ENCODE measurements at places on chromosomes 11 and 22.
A peak's percentile ranks its signal among the peaks of the same experiment; 100 is the strongest.

DNA sequence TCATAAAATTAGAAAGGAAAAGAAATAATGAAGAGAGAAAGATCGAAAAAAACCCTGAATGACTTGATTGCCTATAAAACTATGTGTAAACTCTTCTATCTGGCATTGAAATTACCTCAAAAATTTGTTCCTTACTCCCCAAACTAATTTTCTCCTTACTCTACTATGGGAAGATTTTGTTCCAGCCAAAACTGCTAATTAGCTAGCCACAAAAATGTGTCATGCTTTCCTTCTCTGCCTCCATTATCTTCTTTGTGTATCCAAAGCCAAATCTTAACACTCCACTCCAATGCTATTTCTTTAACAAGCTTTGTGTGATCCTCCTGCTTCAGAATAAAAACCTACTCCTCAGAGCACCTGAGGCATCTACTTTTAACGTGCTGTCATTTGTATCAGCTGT, 831.2 kb downstream of the METTL15 start:
- DNase-seq: no peak

GRCh38 chr11:63853476-63853875, 14.6 kb downstream of the MARK2 start:
- DNase-seq: no peak

DNA sequence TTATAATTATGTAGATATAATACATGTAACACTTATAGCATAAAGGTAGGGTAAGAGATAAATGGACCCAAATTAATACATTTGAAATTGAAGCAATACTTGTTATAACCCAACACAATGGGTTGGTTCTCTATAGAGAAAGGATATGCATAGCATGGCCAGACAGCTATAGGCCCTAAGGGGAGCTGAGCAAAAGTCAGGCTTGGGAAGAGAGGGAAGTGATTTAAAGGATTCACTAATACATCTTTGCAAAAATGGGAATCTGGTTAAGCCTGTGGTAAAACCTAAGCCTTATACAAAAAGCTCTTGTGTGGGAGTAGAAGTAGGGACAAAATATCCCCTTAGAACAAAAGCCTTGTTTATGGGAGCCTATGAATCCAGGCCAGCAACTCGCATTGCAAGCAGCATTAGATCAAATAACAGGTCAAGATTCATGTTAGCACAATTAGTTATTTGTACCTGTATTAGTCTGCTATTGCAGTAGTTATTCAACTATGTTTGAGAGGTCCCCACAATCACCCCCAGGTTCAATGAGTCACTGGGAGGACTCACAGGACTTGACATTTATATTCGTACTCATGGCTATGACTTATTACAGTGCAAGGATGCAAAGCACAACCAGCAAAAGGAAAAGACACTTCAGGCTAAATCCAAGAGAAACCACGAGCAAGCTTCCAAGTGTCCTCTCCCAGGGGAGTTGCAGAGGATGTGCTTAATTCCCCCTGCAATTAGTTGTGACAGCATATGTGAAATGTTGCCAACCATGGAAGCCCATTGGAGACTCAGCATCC, 144.7 kb upstream of the LMO1 start:
- no peak for DNase-seq

- no peak for DNase-seq
Observed at GRCh38 chr11:78664636-78665035, 90.0 kb upstream of the NARS2 start.

DNA sequence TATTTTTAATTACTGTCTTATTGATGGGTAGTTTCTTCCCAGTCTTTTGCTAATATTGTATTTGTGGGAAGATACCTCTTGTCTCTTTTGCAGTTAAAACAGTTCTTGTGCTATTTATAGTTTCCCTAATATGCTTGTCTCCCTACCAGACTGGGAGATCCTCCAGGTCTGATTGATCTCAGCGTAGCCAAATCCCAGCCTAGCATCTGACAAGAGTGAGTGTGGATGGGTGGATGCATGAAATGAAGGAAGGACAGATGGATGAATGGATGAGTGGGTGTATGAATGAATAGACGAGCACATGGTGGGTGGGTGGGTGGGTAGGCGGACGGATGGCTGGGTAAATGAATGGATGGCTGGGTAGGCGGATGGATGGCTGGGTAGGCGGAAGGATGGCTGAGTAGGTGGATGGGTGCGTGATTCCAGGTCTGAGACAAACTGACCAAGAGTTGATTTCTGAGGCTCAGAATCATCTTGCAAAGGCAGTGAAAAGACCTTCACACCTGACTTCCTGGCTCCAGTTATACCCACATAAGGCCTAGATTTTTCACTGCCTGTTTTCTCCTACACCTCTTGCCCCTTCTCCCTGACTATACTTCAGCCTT, 11.4 kb downstream of the DNAJB13 start:
- no peak for DNase-seq

GRCh38 chr11:121479698-121480238, 27.0 kb upstream of the SORL1-AS1 start:
- DNase-seq: no peak

DNA sequence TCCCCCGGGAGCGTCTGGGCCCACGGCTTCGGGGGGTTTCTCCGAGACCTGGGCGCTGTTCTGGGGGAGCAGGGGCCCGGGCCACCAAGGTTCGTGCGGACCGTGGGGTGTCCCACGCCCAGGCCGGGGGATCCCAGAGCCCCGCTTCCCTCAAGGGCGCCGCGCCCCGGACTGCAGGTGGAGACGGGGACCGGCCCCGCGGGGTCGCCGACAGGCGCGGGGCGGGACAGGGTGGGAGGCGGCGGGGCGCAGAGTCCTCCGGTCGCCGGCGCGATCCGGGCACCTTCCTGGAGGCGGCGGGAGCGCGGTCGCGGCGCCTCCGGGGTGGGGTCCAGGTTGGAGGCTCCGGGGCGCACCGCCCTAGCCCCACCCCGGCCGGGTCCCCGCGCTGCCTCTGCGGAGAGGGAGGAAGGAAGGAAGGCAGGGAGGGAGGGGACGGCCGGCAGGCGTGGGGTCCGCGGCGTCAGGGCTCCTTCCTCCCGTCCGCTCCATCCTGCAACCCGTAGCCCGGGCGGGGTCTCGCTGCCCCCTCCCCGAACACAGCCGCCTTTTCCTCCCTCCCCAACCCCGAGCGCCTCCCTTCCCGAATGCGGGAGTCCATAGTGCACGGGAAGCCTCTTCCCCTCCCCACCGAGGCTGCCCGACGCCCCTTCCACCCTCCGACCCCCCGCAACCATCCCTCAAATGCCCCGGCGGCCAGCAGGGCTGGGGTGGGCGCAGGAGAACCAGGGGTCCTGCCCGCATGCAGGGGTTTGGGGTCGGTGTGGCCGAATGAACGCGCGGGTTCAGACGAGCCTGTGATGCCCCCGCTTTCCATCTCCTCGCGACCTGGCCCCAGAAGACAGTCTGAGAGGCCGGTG, 4.3 kb upstream of the ZBED4 start:
- DNase-seq: no peak

DNA sequence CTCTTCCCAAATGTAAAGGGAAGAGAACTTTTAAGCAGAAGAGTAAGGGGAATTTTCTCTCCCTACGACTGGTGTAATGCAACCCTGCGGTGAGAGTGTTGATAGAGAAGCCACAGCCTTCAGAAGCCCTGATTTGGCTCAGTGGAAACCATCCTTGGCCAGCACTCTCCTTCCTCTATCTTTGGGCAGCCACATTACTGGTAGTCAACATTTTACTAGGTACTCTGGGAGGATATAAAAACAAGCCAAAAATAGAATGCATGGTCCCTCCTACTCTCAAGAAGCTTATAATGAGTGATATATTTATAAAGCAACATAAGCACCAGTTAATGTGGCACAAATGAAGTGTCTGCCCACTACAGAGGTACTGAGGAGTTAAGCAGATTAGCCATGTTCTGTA, 201.8 kb upstream of the NCAM1 start:
- DNase-seq: no peak

- DNase-seq: no peak
Observed at GRCh38 chr11:106280036-106280435, 202.6 kb downstream of the AASDHPPT start.

- DNase-seq: no peak
Observed at GRCh38 chr22:36349726-36350125, 38.0 kb downstream of the MYH9 start.

GRCh38 chr11:75719340-75720239, 2.0 kb downstream of the MOGAT2 start:
- no peak for DNase-seq

DNA sequence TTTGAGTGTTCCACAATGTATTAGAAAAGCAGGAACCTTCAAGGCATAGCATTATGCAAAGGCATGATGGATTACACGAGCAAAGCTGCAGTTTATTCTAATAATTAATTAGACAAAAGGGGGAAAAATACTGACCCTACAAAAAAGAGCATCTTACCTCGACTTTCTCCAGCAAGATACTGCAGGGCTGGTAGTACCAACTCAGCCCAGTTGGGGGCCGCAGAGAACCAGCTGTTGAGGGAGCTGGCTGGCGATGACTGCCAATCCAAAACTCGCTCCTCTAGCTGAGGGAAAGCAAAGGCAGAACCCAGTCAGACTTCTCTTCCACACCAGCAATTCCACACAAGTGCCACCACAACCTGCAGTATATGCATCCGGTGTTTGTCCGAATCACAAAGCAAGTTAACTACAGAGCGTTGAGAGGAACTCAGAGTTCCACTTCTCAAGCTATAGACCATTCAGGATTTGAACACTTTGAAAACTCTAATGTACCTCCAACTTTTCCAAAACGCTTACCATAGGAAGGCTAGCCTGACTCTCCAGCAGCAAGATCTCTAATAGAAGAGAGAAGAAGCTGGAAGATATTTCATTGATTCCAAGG, 13.7 kb downstream of the NFRKB start:
- peak; percentile 7 for DNase-seq

DNA sequence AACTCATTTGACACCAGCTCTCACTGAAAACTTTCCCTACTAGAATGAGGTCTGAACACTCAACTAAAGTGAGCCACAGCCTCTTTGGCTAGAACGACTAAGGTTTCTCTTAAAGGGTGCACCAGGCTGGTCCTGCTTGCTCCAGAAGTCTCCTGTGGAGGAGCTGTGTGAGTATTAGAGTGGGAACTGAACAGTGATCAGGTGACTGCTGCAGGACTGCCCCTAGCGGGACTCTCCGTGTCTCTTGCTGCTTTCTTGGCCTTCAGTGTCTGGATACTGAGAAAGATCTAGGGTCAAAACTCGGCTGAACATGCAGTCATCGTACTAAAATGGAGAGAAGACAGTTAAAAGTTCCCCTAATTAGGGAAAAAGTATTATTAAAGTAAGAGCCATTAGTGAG, 34.6 kb downstream of the FAM118A start:
- no peak for DNase-seq

DNA sequence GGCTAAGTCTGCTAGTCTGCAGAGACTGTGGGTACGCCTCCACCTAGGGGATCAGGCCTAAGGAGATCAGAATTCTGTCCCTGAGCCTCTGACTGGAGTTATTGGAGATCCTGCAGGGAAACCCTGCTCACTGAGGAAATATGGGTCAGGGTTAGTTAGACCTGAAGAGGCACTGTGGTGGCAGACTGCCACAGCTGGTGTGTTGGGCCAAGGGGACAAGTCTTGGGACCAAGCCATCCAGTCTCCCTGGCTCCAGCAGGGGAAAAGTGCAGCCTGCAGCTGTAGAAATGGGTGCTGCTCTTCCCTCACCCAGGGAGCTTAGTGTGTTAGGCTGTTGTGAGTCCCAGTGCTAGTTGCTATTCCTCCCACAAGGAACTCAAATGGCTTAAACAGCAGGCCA, 334.8 kb upstream of the LARGE1 start:
- DNase-seq: no peak

- DNase-seq: no peak
Observed at GRCh38 chr22:39437791-39438704, 18.8 kb upstream of the MGAT3 start.

DNA sequence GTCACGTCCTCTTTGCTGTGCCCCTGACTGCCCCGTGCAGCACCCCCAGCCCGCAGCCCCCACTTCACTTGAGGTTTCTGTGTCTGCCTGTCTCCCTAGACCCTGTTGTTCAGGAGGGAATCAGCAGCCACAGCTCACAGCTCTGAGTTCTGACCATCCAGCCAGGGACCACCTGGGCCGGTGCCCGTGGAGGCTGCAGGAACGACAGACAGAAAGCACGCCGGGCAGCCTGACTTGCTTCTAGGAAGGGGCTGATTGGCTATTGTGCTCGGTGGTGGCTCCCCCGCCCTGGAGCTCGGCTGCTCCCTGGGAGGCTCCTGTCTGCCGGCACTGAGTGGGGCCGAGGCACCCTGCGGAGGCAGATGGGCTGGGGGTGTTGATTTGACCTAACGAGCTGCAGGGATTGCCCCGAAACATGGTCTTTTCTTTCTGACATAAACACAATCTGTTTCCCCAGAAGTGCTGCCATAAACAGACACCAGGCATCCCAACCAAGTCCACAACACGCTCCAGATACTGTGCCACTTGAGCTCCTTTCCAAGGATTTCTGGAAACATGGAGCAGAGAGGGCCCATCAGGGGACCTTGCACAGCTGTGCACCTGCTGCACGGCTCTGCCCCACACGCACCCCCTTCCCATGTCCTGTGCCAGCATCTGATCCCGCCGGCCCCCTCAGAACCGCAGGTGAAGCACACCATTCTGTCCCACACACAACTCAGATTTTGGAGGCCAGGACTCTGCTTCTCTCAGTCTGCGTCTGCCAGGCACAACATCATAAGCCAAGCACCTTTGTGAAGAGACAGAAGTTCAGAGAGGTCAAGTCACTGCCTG, 855.9 kb downstream of the TBC1D22A start:
- no peak for DNase-seq

- no peak for DNase-seq
Observed at GRCh38 chr11:112864672-112865071, 96.5 kb upstream of the NCAM1 start.

GRCh38 chr11:131584785-131585592, 214.6 kb downstream of the NTM start:
- no peak for DNase-seq

- DNase-seq: no peak
Observed at GRCh38 chr22:19201869-19202798, 23.6 kb upstream of the SLC25A1 start.

GRCh38 chr11:34433899-34434298, 4.8 kb upstream of the CAT start:
- no peak for DNase-seq

- no peak for DNase-seq
Observed at GRCh38 chr11:76159983-76160661, 46.2 kb downstream of the WNT11 start.

- no peak for DNase-seq
Observed at GRCh38 chr22:18101536-18101935, 9.1 kb upstream of the TUBA8 start.

DNA sequence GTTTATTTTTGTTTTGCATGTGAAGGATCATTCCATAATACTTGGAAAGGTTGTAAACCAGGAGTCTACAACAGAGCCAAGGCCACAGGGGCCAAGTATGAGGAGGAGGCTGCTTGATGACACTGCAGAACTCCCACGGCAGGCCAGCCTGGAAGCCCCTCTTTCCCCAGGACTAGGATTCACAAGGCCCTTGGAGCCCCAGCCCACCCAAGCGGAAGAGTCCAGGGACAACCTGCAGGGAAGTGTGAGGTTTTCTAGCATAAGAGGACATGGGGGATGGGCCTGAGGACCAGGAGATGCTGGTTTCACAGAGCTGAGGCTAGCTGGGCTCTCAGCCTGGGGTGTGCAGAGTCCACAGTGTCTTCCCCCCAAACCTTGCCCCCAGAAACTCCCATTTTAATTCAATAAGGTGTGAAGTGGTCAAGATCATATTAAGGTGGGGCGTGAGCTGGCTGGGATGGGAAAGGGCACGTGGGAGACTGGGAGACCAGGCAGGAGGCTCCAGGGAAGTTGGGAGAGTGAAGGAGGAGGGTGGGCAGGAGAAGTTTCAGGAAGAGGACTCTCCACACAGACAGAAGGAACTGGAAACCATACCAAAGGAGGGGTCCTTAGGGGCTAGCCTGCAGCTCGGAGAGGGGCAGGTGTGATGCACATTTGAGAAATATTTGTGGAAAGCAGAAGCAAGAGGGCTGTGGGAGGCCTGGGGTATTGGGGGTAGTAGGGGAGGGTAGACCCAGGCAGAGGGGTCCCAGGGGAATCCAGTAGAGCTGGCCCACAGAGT, 12.4 kb downstream of the GNAZ start:
- no peak for DNase-seq

Data from activated T-helper 1 cell treated with anti-CD3 and anti-CD28 coated beads, Interleukin-2, amount 50 U/mL, for 16 hours (primary cell).